K562 (cell line): ENCODE measurements at places on chromosomes 6 and 20.

GRCh38 chr6:91428296-91428695 lies 841.4 kb upstream of the MAP3K7 start:
- no peak for DNase-seq

- no peak for DNase-seq
These were observed 97.2 kb downstream of the JAG1 start for GRCh38 chr20:10576411-10577090.

DNA sequence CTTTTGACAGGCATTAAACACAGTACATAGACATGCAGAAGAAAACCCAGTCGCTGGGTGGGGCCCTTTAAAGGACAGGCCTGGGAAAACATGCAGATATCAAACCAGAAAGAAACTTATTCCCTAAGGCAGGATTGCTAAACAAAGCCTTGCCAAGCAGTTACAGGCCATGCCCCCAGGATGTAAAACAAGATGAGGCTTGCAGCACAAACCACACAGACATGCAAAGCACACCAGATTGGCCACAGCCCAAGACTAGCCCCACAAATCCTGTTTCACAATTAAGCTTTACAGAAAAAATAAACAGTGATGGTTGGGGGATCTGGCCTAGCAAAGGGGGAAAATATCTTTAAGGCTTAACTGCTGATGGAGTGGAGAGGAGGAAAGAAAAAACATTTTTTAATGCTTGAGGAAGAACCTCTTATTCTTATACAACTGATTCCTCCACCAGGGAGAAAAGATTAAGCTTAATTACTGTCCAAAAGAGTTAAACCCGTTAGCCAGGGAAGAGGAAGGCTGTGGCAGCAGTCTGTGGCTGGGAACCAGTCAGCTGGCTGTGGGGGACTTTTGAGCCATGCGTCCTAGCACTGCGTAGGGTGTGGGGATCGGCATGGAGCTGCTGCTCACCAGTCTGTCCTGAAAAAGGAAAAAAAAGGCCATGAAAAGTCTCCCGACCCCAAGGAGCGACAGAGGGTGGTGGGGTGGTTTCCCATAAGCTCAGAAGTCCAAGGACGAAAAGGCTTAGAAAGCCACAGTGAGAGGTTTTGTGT lies 28.4 kb downstream of the COL19A1 start:
- no peak for DNase-seq

DNA sequence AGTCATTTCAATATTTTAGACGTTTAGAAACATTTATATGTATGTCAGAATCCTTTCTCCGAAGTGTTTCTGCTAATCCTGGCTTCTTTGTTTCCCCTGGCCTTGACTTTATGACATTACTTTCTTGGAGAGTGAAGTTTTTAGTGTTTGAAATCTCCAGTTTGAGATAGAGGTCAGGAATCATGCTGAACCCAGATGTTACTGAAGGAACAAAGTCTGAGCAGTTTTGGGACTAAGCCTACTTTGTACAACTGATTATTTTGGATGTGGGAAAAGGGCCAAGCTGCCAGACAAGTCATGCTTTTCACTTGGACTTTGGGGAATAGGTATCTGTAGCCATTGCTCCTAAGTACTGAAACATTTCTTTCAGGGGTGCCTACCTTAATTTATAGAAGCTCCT lies 2.3 kb downstream of the RNF144B start:
- no peak for DNase-seq
